NCI-H1105 (cell line): ENCODE measurements at places on chromosomes 13 and 19.

- no peak for DNase-seq
These were observed 143.6 kb upstream of the SERP2 start for GRCh38 chr13:44230071-44230470.

DNA sequence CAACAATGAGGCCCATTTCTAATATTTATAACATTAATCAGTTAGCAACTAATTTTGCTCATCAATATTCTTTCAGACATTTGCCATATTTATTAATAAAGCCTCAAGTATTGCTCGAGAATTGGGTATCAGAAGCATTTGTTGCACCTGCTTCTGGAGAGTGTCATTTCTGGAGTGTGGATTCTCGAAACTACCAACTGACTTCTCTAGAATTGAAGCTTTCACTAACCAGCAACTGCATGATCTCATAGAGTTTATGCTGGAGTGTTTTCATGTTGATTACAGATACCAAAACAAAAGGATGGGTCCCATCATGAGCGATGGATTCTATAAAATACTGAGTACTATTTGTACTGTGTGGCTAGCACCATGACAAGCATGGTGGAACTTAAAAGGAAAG is 121.0 kb upstream of the SLC7A1 start:
- no peak for DNase-seq

GRCh38 chr19:21491146-21491545 is 14.3 kb upstream of the ZNF429 start:
- no peak for DNase-seq

DNA sequence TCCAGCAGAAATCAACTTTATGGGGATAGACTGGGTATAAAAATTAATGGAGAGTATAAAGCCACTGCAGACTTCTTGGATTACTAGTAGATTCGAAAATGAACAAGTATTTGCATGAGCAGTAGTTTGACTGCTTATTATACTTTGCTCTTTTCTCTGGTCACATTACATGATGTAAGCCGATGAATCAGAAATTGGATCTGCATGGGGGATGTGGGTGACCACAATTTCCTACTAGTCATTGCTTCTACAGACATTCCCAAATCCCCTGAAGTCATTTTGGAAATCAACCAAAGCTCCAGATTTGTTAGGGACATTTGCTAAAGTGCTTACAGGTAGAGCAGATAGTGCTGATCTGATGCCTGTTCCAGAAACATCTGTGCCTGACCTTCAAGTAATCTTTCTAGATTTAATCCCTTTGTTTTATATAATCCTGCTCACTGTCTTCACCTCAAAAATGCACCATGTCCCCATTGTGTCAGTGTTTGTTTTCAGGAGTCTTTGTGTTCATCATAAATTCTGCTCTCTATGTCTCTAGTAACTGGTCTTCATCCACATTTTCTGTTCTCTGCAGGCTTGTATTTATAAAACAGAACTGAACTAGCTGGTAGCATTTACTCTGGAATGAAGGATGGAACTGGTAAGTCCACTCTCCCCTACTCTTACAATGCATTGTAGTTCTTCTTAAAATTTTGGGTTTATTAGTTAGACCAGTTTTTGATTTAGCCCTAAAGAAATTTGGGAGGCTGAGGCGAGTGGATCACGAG is 201.5 kb upstream of the CSNK1A1L start:
- no peak for DNase-seq

- DNase-seq: no peak
These were observed 1252.8 kb downstream of the EFNB2 start for GRCh38 chr13:105282406-105283285.

GRCh38 chr19:19514215-19514657 is 1.1 kb downstream of the TSSK6 start:
- DNase-seq: no peak

DNA sequence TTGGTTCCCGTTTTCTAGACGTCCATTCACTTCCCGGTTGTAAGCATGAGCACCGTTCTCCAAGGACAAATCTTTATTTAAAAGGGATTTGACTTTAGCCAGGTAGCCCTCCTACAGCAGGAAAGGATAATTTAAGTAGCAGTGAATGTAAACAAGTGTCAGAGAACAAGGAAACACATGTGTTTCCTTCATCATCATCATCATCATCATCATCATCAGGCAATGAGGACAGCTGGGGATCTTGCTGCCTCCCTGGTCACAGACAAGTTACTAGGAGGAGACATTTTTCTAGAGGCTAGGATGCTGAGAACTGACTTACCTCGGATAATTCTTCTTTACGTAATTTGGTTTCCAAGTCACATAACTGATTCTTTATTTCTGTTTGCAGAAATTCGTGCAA is 14.3 kb downstream of the DNMT1 start:
- no peak for DNase-seq
